Activated CD8-positive, alpha-beta memory T cell treated with anti-CD3 and anti-CD28 coated beads for 1 hour (primary cell): ENCODE measurements at places on chromosomes 2 and 18.

DNA sequence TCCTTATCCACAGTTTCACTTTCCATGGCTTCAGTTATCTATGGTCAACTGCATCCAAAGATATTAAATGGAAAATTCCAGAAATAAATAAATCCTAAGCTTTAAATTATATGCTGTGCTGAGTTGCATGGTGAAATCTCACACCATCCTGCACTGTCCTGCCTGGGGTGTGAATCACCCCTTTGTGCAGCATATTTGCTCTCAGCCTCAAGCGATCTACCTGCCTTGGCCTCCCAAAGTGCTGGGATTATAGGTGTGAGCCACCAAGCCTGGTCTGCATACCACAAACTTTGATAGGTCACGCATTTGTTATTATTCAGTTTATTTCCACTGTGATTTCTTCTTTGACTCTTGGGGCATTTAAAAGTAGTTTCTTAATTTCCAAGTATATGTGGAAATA, 117.2 kb downstream of the SPIRE1 start:
- no peak for DNase-seq

- no peak for DNase-seq
Measured at GRCh38 chr2:65503746-65504145, 71.3 kb upstream of the SPRED2 start.

- no peak for DNase-seq
Measured at GRCh38 chr2:145284551-145284950, 764.6 kb upstream of the ZEB2 start.

DNA sequence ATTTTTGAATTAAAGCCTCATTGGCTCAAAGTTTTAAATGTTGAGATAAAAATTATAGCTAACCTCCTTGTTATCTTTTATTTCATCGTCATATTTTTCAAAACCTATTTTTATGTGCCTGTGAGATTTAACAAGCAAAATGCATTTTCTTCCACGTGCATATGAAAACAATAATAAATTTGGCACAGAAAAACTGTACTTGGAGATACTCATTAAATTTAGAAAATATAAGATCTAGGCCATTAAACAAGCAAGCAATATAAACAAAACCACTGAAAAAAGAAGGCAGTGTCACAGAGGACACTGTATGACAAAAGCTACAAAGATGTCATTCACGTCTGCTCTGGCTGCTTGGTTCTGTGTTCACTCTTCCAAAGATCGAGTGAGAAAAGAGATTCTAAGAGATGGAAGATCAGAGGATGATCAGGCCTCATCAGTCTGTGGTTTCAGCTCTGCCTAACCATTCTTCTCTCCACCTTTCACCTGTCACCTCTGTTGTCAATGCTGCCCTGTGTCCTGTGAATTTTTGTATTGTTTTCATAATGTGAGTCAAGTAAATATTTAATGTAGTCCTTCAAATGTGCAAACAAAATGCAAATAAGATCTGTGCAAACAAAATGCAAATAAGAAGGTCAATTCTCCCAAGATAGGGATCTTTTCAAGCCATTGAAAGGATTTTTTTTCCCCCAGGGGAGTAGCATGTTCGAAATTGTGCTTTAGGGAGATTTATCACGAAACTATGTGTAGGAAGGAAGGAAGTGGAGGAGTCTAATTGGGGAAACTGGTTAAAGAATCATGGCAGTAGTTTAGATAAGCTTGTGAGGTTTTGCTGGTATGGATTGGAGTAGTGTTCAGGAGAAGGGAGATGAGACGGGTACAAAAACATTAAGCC, 138.7 kb upstream of the RBMS1 start:
- DNase-seq = no peak

DNA sequence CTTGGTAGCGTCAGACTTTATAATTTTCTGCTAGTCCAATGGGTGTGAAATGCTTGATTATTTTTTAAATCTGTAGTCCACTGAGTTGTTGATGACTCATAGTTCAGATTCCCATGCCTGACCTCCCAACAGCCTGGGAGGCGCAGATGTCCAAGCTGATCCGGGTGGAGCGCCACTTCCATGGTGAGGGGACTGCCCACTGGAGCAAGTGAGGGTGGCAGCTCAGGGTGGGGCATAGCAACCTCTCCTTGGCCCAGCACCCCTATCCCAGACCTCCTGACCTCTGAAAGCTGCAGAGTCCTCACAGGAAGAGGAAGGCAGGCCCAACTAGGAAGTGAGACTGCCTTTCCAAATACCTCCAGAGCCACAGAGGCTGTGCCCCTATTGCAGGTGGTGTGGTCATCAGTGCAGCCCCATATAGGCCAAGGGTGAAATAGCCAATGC, 4.4 kb downstream of the MAL start:
- no peak for DNase-seq

- no peak for DNase-seq
Measured at GRCh38 chr2:111157798-111158197, 37.1 kb downstream of the BCL2L11 start.

GRCh38 chr2:54701029-54701428, 22.4 kb upstream of the EML6 start:
- DNase-seq = no peak

- no peak for DNase-seq
Measured at GRCh38 chr2:136539355-136539754, 226.0 kb upstream of the THSD7B start.

GRCh38 chr2:168426861-168427260, 29.2 kb upstream of the CERS6 start:
- DNase-seq = no peak

GRCh38 chr2:100174026-100174431, 31.6 kb upstream of the AFF3 start:
- DNase-seq = no peak

- no peak for DNase-seq
Measured at GRCh38 chr2:161915121-161915520, 158.9 kb downstream of the DPP4 start.

- DNase-seq = no peak
Measured at GRCh38 chr2:106106622-106107508, 87.2 kb downstream of the UXS1 start.

DNA sequence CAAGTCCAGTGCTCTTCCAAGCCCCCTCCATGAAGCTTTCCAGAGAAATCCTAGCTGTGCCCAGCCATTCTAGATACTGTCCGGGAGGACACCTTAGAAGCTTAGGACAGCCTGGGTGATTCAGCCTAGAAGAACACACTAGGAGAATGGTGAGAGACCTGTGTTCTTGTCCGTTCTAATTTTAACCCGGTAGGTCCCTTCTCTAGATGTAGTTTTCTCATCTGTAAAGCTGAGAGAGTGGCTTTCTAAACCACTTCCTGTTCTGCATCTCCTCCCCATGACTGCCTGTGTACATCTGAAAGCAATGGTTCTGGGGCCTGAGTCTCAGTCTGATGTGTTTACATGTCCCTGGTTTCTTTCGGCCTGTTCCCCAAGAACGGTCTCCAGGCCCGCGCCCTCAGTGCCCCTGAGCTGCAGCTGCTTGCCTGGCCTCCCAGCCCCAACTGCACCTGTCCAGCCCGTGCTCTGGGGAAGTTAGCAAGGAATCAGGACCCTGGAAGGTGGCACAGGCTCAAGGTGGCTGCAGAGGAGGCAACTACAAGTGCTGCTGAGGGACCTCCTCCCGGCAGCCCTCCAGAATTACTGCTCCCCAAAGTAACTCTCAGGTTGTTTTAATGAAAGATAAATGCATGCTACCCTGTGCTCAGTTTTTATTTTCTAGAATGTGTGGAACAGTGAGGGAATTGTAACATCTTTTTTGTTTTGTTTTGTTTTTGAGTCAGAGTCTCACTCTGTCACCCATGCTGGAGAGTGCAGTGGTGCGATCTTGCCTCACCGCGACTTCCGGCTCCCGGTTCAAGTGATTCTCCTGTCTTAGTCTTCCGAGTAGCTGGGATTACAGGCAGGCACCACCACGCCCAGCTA, 105.9 kb downstream of the LBH start:
- peak; percentile 17 for DNase-seq

- no peak for DNase-seq
Measured at GRCh38 chr2:158795195-158795924, at the start of gene DAPL1. Gene DAPL1, plus strand, starts transcription at chr2:158795317. Its CDS starts 56 bp downstream, at chr2:158795373.

DNA sequence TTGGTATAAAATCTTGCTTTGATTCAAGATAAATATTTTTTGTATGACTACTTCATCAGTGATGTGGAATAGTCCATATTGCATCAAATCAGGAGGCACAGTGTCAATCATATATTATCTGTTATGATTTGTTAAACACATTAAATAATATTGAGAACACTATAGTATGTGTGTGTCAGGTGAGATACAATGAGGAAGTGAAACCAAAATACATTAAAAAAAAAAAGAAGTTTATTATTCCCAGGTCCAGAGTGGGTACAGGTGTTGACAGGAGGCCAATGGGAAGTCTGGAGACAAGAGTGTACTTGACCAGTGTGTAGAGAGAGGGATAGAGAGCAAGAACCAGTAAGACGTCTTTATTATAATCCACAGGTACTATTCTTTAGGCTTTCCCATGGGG, 292.6 kb downstream of the FSIP2 start:
- DNase-seq = no peak

- DNase-seq = no peak
Measured at GRCh38 chr2:30775833-30776232, 31.4 kb downstream of the CAPN13 start.

DNA sequence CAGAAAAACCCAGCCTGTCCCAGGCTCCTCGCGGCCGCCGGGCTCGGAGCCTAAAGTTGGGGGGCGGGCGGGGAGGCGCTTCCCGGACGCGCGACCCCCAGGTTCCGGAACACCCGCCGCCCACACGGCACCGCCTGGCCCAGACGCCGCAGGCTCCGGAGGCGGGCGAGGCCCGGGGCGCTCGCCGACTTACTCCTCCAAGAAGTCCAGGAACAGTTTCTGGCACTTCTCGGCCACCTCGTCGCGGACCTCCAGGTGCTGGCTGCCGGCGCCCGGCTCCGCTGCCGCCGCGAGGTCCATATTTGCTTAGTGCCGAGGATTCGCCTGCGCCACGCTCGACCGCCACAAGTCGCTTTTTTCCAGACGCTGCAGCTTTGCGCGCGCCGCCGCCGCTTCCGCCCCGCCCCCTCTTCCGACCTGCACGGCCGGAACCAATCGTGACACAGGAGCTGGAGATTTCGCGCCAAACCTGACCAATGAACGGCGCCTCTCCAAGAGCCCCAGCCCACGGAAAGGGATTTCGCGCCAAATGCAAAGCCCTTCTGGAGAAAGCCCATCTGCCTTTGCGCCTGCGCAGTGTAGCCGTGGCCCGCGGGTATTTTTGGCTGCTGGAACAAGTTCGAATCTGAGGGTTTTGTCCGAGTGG, at the start of gene MCM6:
MCM6 (minus strand) TSS at position 378 of the 646 bp plus-strand sequence; CDS start at position 300, 78 bp downstream.
- peak; percentile 96 for DNase-seq

GRCh38 chr18:3305933-3306332, 44.0 kb downstream of the MYL12B start:
- DNase-seq = no peak

GRCh38 chr18:62455222-62455621, 67.6 kb upstream of the ZCCHC2 start:
- no peak for DNase-seq

- no peak for DNase-seq
Measured at GRCh38 chr2:237422309-237422708, 8.3 kb upstream of the COL6A3 start.

DNA sequence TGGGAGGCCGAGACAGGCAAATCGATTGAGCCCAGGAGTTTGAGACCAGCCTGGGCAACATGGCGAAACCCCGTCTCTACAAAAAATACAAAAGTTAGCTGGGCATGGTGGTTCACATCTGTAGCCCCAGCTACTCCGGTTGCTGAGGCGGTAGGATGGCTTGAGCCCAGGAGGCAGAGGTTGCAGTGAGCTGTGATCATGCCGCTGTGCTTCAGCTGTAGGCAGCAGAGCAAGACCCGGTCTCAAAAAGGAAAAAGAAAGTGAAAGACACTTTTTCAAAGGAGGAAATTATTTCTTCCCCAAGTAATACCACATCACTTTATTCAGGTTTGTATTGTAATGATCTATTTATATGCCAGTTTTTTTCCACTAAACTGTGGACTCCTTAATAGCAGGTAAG, 35.7 kb upstream of the TAF4B start:
- DNase-seq = no peak
